ENCODE measurements at places on chromosomes 1 and 21.

DNA sequence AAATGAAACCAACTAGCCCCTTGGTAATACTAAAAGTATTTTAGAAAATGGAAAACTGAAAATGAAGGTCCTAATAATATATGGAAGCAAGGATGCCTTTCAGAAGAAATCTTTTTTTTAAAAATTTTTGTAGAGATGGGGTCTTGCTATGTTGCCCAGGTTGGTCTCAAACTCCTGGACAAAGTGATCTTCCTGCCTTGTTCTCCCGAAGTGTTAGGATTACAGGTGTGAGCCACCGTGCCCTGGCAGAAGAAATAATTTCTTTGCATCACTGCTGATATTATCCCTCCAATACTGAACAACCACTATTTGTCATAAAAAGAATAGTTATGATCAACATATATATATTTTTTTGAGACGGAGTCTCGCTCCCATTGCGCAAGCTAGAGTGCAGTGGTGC, 25.6 kb downstream of the SELENOF start:
- no peak for DNase-seq

DNA sequence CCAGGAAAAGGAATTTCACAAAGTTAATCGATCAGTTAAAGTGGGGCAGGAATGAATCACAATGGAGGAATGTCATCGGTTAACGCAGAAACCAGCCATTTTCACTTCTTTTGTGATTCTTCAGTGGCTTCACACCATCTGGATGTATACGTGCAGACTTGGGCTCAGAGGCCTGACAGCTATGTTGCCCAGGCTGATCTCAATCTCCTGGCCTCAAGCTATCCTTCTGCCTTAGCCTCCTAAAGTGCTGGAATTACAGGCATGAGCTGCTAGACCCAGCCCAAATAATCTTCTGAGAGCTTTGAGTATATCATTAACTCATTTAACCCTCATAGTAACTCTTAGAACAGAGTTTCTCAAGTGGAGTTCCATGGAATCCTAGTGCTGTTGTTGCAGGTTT, 126.5 kb upstream of the VANGL1 start:
- DNase-seq: no peak

DNA sequence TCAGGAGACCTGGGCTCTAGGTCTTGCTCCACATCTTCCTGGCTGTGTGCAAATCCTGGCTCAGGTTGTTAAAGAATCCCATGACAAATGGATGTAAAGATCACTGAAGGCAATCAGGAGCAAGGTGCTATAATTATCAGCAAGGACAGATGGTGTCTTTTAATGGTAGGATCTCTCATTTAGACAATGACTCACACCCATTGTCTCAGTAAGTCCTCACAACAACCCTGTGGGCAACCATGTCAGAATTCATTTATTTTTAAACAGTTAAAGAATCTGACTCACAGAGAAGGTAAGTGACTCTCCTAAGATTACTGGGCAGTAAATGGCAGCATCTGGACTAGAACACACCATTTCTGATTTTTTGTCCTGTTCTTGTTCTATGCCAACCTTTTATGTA, 32.8 kb downstream of the RNASEL start:
- DNase-seq: no peak

GRCh38 chr1:101044749-101045148, 19.2 kb upstream of the DPH5 start:
- DNase-seq: no peak

GRCh38 chr1:26126321-26127084, 14.9 kb downstream of the PDIK1L start:
- peak; percentile 35 for DNase-seq

GRCh38 chr1:63914706-63915105, 140.9 kb downstream of the ROR1 start:
- no peak for DNase-seq

- DNase-seq: no peak
These were observed 16.4 kb downstream of the FOXJ3 start for GRCh38 chr1:42318601-42319000.

DNA sequence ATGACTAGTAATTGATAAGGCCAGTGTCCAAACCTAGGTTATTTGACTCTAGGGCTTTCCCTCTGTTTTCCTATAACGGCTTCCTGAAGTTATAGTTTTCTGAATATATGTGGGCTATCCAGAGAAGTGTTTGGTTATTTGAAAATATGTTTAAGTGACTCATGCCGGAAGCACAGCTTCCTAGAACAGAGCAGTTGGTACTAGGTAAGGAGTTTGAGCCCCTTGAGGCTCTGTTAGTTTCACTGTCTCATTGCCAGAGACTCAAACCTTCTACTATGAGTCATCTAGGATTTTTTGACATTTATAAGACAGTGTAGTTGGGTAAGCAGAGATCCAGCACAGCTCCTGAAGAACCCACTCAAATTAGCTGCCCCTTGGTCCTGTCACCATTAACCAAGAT, 27.1 kb upstream of the LEPR start:
- peak; percentile 2 for DNase-seq
